ENCODE measurements at places on chromosomes 1 and 21. TPM values are rescaled to one million over a fixed set of nuclear protein-coding genes. Genes with fewer than 3 reads are reported as not detected.

- DNase-seq = no peak
Observed at GRCh38 chr1:47692196-47692595, 254.4 kb downstream of the FOXD2 start.

DNA sequence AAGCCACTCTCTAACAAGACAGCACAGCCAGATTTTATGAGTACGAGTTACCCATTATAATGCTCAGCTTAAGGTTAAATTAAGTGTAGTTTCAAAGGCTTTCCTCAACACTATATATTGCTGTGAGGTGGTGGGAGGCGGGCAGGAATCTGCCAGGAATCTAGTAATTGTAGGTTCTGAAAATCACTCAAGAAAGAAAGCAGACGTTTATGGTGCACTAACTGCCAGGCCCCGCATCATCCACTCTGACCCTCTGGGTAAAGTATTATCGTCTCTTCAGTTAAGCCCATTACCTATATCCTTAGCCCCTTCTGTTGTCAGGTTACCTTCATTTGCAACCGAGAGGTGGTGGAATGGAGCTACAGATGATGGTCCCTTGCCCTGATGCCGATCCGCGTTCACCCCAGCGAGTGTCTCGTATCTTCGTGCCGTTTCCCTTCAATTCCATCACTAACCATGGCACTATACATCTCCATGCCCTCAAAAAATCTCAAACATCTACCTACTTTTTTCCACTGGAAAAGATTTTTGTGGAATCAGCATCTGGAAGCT lies 12.4 kb downstream of the HMGN1 start:
- no peak for DNase-seq

DNA sequence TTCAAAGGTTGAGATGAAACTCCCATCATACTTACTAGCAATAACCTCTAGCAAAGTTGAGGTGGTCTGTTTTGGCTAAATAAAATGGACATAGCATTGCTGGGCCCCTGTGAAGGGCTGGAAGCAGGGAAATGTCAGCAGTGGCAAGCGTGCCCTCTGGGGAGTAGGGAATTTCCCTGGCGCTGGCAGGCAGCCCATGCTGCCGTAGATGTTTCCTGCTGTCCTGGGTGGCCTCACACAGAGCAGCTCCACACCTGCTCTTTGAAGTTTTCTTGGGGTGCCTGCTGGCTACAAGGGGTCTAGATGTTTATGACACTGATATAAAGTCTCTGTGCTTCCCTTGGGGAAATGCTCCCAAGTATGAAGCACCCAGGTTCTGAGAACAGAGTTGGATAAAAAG lies 30.2 kb downstream of the ADARB1 start:
- DNase-seq = no peak

DNA sequence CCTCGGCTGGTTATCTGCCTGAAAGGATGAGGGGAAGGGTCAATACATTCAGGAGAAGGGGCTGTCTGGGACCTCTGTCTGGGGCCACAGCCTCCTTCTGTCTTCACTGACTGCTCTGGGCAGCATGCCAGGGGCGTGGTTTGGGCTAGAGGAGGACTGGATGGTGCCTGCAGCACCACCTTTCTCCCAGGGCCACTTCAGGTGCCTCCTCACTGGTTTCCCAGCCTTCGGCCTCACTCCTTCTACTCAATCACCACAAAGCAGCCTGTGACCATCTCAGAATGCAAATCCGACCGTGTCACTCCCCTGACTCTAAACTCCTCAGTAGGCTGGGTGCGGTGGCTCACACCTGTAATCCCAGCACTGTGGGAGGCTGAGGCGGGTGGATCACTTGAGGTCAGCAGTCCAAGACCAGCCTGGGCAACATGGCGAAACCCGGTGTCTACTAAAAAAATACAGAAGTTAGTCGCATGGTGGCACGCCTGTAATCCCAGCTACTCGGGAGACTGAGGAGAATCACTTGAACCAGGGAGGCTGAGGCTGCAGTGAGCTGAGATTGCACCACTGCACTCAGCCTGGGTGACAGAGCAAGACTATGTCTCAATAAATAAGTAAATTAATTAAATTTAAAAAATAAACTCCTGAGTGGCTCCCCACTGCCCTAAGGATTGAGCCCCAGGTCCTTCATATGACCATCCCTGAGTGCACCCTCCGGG lies 50.1 kb upstream of the ECE1 start:
- DNase-seq = no peak

DNA sequence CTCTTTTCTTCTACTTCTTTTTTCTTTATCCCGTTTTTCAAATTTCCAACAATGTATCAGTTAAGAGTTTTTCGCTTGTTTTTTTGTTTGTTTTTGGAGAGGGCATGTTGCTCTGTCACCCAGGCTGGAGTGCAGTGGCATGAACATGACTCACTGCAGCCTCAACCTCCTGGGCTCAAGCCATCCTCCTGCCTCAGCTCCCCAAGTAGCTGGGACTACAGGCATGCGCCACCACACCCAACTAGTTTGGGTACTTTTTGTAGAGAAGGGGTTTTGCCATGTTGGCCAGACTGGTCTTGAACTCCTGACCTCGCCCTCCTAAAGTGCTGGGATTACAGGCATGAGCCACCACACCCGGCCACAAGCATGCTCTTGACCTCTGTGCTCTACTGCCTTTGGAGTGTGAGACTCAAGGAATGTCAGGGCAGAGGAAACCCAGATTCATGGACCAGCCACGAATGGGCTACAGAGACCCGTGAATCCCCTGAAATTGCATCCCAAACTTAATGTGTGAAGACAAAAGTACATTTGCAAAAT lies 65.1 kb upstream of the HSD17B7 start:
- DNase-seq = no peak

GRCh38 chr21:20996421-20997310 lies 1.5 kb upstream of the NCAM2 start:
- no peak for DNase-seq

GRCh38 chr1:17559615-17560419 lies 20.3 kb downstream of the ARHGEF10L start:
- no peak for DNase-seq

- no peak for DNase-seq
Observed at GRCh38 chr1:155871390-155871789, 12.0 kb downstream of the SYT11 start.

DNA sequence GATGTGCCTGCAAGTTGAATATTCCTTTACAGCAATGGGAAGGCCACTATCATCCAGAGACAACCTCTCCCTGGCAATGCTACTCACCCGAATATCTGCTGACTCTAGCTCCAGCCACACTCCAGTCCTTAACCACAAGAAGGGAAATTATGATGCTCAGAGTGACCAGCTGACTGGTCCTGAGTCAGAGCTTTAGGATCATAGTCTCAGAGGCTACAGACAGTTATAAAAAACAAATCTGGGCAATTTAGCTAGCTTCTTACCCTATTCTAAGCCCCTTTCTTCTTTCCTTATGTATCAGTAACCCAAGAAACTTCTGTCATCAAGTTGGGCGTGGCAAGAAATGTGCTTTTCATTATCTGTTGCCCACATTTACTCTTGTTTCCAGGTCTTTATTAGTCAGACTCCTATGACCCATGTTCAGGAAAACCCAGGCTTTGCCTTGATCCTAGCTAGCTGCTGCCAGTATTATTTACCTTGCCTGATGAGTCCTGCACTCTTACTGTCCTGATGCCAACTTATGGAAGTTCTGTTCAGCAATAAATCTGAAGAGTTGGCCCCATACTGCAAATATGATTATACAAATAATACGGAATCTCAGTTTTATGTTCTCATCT lies 207.0 kb downstream of the TTLL7 start:
- no peak for DNase-seq

GRCh38 chr1:210792250-210793102 lies 341.5 kb downstream of the KCNH1 start:
- DNase-seq = no peak

DNA sequence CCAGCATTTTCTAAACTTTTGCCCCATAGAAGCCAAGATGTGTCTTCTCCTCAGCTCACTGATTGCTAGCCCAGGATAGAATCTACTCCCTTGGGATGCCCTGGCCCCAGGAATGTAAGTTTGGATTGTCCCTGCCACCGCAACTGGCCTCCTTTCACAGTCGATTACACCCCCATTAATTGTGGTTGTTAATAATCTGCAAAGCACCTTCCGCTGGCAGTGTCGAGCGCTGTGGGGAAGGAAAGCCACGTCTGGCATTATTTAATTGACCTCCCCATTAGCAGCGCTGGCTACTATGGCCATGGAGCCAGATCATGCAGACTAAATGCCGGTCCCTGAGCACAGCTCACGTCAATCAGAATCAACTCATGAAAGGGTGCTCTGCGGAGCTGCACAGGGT lies 597.3 kb upstream of the PLXNA2 start:
- no peak for DNase-seq

DNA sequence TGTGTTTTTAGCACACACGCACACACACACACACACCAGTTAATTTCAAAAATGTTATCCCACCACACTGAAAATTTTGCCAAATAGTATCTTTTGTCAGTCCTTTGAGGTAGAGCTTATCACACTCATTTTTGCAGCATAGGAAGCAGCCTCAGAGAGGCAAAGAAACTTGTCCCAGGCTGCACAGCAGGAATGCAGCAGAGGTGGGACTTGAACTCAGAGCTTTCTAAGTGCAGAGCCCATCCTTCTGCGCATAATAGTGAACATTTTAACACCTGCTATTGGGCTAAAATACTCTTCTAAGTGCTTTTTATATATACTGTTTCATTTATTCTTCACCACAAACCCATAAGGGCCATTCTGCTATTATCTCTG lies 15.0 kb downstream of the FHAD1 start:
- no peak for DNase-seq

DNA sequence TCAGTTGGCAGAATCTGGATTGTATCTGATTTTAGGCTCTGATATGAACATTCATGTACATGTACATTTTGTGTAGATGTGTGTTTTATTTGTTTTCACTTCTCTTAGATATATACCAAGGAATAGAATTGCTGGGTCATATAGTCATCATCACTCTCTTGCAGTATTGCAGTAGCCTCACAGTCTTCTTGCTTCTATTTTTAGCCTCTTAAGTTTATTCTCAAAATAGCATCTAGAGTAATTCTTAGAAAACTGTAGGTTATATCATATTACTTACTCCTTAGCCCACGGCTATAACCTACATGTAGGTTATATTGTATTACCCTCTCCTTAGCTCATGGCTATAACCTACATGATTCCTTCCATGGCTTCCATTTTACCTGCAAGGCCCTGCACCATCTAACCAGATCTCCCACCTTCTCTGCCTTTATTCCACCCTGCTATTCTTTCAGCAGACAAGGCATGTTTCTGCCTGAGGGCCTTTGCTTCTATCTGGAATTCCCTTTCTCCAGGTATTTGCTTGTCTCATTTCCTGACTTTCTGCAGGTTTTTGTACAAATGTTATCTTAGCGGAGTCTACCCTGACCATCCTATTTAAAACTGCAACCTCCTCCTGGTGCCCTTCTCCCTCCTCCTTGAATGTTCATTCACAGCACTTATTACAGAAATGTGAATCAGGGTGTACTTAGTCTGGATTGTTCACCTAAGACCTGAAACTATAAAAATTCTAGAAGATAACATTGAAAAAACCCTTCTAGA lies 109.0 kb upstream of the ETV3 start:
- DNase-seq = no peak

- DNase-seq = no peak
Observed at GRCh38 chr1:12078575-12078937, 15.5 kb downstream of the TNFRSF8 start.

GRCh38 chr1:153384958-153385580 lies 5.8 kb downstream of the S100A8 start:
- no peak for DNase-seq

- peak; percentile 16 for DNase-seq
Observed at GRCh38 chr1:206679738-206680211, 4.9 kb upstream of the MAPKAPK2 start.

GRCh38 chr1:84267476-84267875 lies 34.0 kb upstream of the SAMD13 start:
- no peak for DNase-seq

DNA sequence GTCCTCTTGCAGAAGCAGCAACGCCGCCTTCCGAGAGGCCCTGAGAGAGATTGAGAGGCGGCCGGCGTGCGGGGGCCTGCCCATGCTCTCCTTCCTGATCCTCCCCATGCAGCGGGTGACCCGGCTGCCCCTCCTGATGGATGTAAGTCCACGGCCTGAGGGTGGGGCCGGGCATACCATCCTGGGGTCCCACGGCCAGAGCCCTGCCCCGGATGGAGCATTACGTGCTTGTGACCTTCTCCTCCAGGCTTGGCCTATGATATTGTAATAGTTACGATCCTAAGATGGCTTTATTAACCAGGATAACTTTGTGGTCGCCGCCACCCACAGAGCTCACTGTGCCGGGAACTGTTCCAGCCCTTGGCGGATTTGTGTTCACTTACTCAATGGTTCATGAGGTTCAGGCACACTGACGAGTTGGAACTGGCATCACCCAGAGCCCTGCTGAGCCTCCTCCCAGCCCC lies 18.9 kb downstream of the ARHGEF16 start:
- no peak for DNase-seq

Gene PGLYRP3
- not detected for total RNA-seq

Gene CD5L
- total RNA-seq = not detected

Gene TMEM51
- total RNA-seq = not detected

Gene TMCC2
- 28.8 TPM for total RNA-seq

Gene MAP1LC3C
- not detected for total RNA-seq

Gene FAM72C
- total RNA-seq = 17.8 TPM

Gene MAGI3
- total RNA-seq = 1.5 TPM

Gene RGS4
- not detected for total RNA-seq

Gene ADAM30
- total RNA-seq = not detected

Gene TPTE
- total RNA-seq = not detected

Gene BTBD19
- total RNA-seq = 6.4 TPM

Gene TRPM2
- total RNA-seq = 14.7 TPM

All from natural killer cell treated with Interleukin-12 subunit alpha and Interleukin-12 subunit beta and Interleukin-15 and Interleukin-18, amount 100 ng/mL, for 72 hours (primary cell).